OCI-LY7 (cell line): ENCODE measurements at places on chromosomes 12 and 14. TPM values are rescaled to one million over a fixed set of nuclear protein-coding genes. Genes with fewer than 3 reads are reported as not detected.

DNA sequence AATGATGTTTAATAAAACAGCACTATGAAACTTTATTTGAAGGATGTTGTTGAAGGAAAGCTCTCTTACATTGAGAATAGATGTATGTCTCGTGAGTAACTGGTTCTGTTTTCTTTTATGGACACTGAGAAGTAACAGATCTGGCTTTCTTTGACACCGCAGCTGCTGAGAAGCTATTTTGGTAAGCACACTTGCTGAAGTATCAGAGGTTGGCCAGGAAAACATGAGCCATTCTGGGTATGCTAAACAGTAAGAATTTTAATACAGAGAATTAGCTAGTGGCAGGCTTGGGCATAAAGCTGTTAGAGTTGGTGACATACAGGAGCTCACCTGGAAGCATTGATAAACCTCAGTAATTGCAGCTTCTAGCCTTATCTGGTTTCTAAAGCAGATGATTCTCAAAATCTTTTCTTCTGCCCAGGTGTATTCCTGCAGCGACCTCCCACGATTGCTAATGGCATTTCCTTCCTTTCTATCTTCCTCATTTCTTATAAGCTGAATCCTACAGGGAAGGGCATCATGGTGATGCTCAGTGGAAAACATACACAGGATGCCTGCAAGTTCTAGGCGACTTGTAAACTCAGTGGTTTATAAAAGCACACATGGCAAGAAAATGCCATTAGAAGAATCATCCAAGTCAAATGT lies 291.6 kb upstream of the SLC16A7 start:
- no peak for DNase-seq

GRCh38 chr14:105192866-105193731 lies 12.0 kb upstream of the NUDT14 start:
- no peak for DNase-seq

GRCh38 chr14:64580467-64580866 lies 30.7 kb downstream of the PPP1R36 start:
- DNase-seq = no peak

The STAC3 gene
- 6.8 and 7.7 TPM in 2 replicates for total RNA-seq

The MYF5 gene
- not detected in 2 replicates for total RNA-seq
